ENCODE measurements at places on chromosomes 6 and 20.

GRCh38 chr6:7590918-7591302 lies 912 bp downstream of the SNRNP48 start:
- peak; percentile 64 for DNase-seq

GRCh38 chr20:31712564-31713311 lies 9.9 kb downstream of the BCL2L1 start:
- no peak for DNase-seq

DNA sequence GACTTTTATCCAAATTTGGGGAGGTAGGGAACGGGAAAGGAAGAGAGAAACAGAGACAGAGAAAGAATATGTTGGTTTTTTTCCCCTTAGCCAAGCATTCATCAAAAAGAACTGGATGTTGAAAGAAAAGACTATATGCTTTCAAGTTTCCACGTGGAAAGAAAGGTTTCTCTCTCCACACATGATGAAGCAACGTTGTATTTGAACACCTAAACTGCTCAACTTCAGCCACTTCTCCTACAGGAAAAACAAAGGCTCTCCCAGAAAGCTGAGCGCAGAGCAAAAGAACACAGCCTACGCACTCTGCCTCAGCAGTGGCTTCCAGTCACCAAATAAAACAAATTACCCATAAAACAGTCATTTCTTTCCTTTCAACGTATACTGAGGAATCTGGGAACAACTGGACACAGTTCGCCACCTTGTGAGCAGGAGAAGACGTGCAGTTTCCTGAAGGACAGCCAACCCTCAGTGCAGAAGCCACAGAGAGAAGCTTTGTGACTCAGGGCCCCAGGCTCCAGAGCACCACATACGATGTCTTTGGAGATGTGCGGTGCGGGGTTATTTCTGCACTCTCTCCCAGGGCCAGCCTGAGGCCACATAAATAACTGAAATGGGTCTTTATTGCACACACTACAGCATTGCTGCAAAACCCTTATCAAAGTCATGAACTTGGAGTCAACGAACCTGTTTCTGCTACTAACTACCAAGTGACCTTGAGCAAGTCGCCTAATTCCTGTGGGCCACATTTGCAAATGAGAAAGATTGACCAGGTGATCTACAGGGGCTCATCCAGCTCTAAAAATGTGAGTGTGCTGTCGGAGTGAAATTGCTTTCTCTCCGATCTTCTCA lies 10.1 kb downstream of the IL17F start:
- no peak for DNase-seq

- DNase-seq = no peak
These were observed 14.0 kb downstream of the TPD52L2 start for GRCh38 chr20:63878899-63879663.

DNA sequence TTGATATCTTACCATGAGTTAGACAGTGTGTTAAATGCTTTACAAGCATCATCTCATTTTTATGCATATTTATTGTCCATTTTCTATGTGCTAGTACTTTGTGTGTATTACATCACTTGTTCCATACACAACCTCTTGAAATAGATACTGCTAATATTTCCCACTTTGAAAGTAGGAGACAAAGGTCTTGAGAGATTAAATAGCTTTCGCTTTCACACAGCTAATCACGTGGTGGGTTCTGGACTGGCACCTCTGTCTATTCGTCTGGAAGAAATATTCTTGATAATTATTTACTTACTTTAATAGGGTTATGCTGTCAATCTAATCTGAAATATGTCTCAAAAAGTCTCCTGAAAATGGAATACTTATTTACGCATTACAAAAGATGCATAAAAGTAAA lies 30.2 kb downstream of the EPHA7 start:
- DNase-seq = no peak

- DNase-seq = no peak
These were observed 128.4 kb upstream of the SGK1 start for GRCh38 chr6:134446218-134446848.

- no peak for DNase-seq
These were observed 48.0 kb downstream of the PHACTR3 start for GRCh38 chr20:59652381-59652780.

- DNase-seq = no peak
These were observed 205.4 kb upstream of the RNF24 start for GRCh38 chr20:4220756-4221155.

DNA sequence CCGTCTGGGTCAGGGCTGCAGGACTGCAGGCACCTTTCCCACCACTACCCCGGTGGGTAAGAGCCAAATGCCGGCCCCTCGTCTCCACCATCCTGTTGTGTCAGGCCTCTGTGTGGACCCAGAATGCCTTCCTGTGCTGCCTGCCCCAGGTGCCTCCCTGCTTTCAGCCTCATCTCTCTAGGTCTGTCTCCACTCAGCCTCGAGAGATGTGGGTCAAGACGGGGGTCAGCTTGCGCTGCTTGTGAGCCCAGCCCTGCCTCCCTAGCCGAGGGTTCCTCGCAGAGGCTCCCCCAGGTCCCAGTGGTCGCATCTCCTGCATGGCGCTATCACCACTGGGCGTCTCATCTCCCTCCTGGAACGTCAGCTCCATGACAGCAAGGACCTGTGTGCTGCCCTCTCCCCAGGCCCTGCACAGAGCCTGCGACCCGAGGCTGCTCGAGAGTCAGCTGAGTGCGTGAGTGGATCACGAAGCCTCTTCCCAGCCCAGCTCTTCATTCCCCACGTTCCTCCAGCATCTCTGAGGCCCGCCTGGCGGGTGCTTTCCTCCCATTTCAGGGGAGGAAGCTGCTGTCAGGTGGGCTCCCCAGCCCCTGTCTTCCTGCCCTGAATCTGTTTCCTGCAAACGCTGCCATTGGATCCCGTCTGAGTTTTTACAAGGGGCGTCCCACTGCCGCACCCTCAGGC lies 38.7 kb upstream of the ZBP1 start:
- no peak for DNase-seq

DNA sequence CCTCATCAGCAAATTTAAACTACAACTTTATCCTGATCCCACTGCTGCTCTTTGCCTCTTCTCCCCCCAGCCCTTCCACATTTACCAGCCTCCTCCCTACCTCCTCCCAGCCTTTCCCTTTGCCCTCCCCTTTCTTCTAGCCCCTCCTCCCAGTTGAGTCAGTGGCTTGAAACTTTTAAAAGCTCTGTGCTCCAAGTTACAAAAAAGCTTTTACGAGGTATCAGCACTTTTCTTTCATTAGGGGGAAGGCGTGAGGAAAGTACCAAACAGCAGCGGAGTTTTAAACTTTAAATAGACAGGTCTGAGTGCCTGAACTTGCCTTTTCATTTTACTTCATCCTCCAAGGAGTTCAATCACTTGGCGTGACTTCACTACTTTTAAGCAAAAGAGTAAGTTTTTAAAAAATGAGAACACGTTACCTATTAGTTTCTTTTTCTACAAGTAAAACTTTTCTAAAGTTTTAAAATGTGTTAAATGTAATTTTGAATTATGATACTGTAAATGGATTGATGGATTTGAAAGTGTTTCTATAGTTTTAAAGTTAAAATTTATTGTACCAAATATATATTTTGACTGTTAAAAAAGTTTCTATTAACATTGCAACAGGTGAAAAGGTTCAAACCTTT lies at the start of gene GJA1:
GJA1 (plus strand) TSS at position 203 of the 626 bp plus-strand sequence. CDS start 11,202 bp downstream, outside the sequence.
- no peak for DNase-seq

DNA sequence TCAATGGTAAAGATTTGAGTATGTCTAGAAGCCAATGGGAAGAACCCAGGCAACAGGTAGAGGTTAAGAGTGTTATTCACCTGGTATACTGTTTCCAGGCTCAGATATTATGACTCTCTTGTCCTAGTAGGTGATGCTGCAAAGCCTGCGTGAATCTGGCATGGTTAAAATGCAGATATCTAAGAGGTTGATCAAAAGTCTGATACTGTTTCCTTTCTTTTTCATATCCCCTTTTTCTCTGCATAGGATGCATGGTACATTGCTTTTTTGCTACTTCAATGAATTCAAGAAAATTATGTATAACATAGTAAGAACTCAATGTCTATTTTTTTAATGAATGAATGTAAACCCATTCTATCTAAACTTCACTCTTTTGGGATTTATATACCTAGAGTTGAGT lies 284.3 kb upstream of the KHDRBS2 start:
- DNase-seq = no peak

- no peak for DNase-seq
These were observed 22.8 kb upstream of the RBBP8NL start for GRCh38 chr20:62449951-62450691.

DNA sequence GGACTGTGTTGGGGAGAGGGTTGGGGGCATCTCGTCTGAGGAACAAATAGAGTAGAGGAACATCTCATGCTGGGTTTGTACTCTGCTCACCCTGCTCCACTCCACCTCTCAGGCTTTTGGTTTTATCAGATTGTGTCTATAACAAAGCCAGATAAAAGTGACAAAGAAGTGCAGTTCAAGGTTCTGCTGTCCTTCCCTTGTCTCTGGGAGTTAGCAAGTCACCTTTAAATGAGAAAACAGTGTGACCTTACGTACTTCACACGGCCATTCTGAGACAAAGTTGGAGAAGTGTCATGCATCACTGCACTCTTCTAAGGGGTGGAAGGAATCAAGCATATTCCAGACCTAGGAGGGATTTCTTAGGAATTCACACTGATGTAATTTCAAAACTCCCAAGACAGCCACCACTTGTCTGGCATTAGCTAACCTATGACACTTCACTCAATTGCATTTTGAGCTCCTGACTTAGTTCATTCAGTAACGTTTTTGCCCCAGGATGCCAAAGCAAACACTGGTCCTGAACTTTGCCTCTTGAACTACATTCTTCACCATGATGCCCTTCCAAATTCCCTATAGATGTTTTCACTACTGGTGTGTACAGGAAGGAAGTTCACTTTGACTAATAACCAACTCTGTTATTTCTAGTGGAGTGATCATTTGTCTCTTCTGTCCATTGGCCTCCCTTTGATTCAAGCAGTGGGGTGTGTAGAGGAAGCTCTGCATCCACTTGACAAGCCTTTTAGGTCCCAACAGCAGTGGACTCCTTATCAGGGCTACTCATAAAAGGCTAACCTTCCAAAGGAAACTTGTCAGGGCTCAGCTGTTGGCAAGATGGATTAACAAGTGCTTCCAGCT lies 647.6 kb upstream of the FLRT3 start:
- no peak for DNase-seq

DNA sequence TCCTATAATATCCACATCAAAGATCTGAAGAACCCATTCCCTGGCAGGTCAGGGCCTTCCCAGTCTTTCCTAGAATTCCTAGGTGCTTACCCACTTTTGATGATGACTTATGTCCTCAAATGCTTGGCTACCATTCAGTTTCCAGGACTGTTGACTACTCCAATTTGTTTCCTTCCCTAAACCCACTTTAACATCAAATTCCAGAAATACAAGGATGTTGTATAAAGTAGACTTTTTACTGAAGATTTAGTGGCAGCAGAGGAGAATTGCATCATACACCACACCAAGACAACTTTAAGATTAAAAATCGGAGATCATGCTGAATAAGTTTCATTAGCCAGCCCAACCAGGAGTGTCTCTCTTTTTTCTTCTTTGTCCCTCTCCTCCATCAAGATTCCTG lies 203.3 kb upstream of the LAMP5 start:
- no peak for DNase-seq

- DNase-seq = no peak
These were observed 39.8 kb downstream of the LRRN4 start for GRCh38 chr20:6014017-6014416.

DNA sequence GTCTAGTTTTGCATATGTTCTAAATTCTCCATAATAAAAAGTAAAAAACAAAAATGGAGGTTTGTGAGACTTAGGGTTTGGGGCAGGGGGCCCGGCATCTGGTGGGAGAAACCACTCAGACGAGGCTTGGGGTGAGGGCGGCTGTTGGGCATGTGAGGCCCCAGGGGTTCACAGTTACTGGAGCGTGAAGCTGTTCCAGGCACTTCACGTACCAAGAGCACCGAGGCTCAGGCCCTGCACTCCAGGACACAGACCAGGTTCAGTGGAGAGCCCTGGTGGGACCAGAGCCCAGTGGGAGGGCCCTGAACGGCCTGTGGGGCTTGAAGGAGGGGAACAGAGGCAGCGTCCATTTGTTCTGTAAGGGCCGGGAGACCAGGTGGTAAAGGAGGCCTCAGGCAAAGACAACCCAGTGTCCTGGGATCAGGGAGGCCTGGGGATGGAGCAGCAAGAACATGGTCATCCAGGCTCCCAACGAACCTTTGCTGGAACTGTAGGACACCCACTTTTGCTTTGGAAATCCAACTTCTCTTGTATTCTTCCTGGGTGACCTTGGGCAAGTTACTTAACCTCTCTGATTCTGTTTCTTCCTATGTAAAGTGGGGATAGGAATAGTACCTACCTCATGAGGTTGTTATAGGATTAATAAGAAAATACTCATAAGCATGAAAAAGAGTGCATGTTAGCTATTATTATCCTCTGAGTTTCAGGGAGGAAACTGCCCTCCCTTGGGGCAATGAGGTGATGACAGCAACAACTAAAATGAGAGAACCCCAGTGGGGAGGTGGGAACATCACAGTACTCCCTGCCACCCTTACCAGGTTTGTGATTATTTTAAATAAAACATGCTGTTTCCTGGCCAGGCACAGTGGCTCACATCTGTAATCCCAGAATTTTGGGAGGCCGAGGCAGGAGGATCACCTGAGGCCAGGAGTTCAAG lies 1.1 kb upstream of the FGD2 start:
- DNase-seq = no peak

DNA sequence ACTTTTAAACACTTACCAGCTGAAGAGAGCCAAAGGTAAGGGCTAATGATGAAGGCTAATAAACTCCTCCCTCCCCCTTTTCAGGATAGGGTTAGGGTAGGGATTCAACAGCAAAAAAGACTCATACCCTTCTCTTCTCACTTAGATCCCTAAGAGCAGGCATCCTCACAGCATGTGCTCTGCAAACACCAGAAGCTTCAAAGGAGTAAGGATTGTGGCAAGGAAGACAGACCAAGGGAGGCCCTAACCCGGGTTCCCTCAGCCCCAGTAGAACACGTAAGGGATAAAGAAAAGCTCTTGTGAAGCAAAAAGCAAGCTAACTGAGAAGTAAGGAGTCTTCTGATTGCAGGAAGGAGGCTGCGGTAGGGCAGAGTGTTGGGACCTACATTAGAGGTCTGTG lies 11.6 kb downstream of the MAP3K7 start:
- DNase-seq = no peak

- peak; percentile 99 for DNase-seq
These were observed 539.4 kb upstream of the JARID2 start for GRCh38 chr6:14706378-14706929.

DNA sequence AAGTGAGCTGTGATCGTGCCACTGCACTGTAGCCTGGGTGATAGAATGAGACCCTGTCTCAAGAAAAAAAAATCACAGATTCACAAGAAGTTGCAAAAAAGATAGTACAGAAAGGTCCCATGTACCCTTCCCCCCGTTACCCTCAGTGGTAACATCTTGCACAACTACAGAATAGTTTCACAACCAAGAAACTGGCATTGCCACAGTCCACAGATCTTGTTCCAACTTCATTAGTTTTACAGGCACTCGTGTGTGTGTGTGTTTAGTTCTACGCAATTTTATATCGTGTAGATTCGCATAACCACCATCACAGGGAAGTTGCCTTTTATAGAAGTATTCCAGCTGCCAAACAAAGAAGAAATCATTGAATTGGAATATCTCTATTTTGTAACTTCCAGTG lies 19.1 kb downstream of the SPATA2 start:
- DNase-seq = peak; percentile 75

- no peak for DNase-seq
These were observed 113.1 kb downstream of the C6orf58 start for GRCh38 chr6:127690092-127690491.

All from inflammatory macrophage treated with lipopolysaccharide for 4 hours (primary cell).